ENCODE measurements at places on chromosomes 4 and X.

GRCh38 chr4:98645527-98645926 lies 12.9 kb downstream of the TSPAN5 start:
- no peak for DNase-seq

GRCh38 chr4:23038626-23039491 lies 346.1 kb downstream of the GBA3 start:
- DNase-seq = no peak

- no peak for DNase-seq
Measured at GRCh38 chr4:80613470-80613869, 277.9 kb downstream of the CFAP299 start.

DNA sequence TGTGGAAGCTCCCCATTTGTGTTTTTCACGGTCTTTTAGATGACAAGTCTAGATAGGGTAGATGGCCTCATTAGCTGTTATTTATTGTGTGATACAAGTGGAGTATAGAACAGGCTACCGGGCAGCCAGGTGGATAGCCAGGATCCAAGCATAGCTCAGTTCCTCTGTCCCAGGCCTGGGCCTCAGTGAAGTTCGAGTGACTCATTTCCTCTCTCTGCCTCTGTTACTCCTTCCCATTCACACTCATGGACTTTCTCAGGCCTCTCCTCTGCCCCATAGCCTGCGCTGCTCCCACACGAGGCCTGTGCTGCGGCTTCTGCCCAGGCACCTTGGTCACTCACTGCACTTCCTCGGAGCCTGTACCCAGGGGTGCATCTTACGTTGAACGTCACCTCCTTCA lies 54.5 kb downstream of the TENM3 start:
- DNase-seq = no peak

GRCh38 chr4:87560802-87561201 lies 31.6 kb upstream of the SPARCL1 start:
- DNase-seq = no peak

DNA sequence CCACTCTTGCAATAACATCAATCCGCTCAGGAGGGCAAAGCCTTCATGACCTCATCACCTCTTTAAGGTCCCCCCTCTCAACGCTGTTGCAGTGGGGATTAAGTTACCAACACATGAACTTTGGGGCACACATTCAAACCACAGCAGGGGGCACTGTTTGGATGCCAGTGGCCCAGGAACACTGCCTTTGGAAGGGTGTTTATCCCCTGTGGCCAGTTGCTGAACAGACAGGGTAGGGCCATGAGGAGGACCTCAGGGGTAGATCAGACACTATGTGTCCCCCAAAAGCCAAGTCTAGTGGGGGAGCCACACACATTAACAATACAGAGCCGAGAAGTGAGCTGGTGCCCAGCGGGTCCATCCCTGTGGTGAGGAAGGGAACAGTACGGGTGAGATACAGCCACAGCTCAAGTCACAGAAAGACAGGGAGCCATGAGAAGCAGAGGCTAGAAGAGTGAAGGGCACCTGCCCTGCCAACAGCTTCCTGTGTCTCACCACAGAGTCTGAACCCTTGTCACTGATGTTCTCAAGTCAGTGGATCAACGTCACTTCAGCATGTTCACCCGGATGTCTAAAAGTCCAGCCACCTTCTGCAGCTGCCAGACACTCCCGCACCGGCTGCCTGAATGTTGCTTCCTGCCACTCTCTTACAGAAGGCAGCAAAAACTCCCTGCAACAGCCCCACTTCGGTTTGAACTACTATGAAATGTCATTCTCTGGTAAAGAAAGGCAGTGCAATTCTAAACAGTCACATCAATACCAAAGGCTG lies 19.9 kb upstream of the MXD4 start:
- DNase-seq = no peak

GRCh38 chr4:60682901-60683300 lies 517.2 kb upstream of the ADGRL3 start:
- no peak for DNase-seq

DNA sequence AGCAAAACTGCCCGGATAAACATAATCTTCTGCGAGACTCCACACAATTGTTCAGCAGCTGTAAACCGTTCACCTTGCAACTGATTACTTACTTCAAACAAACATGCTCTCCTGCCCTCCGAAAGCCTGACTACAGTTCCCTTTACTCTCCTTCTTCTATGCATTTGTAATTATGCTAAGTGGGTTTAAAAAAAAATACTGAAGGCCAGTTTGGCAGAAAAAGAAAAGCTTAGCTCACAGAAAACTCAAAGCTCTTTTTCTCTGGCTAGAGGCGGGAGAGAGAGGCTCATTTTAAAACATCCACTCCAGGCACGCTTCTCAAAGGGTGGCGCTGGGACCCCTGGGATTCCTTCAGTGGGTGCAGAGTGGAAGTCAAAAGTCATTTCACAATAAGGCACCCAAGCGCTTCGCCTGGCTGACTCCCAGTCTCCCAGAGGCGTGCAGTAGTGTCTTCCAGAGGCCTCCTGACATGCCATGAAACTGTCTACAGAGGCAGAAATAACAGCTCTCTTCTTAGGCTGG lies 1.9 kb downstream of the DHRSX start:
- peak; percentile 66 for DNase-seq

GRCh38 chr4:68347845-68348244 lies 2.0 kb downstream of the YTHDC1 start:
- no peak for DNase-seq

DNA sequence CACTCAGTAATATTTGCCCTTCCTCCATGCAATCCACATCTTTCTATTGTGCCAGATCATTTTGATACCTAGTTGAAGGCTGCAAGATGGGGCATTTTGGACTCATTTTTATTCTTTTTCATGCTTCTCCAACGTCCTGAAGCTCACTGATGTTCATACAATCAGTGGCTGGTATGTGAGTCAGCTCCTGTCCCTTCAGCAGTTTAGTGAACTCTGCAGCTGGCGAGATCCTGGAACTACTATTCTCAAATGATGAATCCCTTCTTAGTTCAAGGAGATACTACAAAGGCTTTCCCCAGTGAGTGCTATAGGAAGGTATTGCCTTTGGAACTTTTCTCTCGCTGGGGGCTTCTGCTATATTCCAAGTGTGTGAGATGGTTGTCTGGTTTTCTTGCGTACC lies 9.6 kb upstream of the CCDC149 start:
- DNase-seq = no peak

GRCh38 chr4:182604953-182605352 lies 312.2 kb downstream of the DCTD start:
- DNase-seq = no peak
